ENCODE measurements at places on chromosomes 3 and 15.

- DNase-seq: no peak
These were observed 21.3 kb downstream of the EPHB3 start for GRCh38 chr3:184582646-184583577.

GRCh38 chr15:77519540-77519939 lies 98.9 kb downstream of the HMG20A start:
- DNase-seq: no peak

GRCh38 chr3:55189359-55189801 lies 261.5 kb upstream of the LRTM1 start:
- DNase-seq: no peak

DNA sequence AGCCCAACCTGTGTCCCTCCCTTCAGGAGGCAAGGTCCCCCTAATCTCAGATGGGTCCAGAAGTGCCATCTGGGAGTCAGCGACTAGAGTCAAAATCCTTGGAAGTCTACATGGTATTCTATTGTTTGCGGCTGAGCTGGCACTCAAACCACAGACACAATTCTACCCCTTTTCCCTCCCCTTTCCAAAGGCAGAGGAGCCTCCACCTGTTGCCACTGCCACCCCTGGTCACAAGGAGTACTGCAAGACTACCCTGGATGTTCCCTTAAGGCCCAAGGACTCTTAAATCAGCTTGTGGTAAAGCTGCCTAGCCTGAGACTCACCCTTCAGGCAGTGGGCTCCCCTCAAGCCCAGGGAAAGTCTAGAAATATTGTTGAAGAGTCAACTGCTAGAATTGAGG lies 4.3 kb upstream of the OR5H6 start:
- no peak for DNase-seq

DNA sequence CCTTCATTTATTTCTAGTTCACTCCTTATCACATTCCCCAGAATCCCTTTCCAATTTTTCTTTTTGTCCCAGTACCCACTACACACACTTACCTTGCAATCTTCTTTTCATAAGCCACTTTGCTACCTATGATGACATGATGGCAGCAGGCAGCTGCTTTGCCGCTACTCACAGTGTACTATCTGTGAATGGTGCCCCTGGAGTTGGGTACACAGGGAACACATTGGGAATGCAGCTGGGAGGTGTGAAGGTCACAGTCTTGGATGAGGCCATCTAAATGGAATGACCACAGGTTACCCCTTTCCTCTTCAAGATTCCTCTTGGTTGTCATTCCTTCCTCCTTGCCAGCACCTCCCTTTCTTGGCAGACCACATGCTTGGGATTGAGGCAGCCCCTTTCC lies 20.8 kb upstream of the TNIK start:
- no peak for DNase-seq

DNA sequence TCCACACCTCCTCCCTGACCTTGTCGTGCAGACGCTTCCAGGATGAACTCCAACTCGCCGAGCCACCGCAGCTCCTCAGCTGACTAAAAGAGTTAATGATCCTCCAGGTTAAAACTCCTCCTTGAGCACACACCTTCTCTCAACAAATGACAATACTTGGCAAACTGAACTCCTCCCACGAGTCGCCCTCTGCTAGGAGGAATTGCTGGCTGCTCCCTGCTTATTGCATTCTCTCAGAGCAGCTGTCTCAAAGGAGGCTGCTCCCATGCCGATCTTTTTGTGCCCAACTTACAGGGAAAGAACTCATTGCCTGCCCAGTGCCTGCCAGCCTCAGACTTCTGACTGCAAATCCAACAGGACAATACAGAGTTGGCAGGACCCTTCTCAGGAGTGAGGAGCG lies at the start of gene ATP13A4:
Gene ATP13A4, minus strand, starts transcription at position 85 of the 400 bp plus-strand sequence. CDS start 96 bp downstream, outside the sequence.
- no peak for DNase-seq

GRCh38 chr15:35209838-35210237 lies 124.7 kb upstream of the NANOGP8 start:
- no peak for DNase-seq

DNA sequence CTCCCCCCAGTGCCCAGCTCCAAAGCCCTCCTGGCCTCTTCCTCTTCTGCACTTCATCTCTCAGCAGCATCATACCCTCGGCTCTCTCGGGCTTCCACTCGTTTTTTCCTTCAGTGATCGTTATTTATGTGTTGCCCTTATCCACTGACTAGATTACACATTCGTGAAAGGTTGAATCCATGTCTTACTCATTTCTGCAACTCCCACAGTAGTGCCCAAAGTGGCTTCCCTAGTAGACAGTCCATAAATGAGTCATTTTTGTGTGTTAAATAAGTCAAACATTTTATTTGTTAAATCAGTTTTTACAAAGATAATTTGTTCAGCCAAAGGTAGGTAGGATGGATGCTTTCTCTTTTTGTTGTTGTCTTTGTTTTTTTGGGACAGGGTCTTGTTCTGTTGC lies 87.4 kb downstream of the CRTC3 start:
- DNase-seq: no peak

GRCh38 chr15:48693484-48693883 lies 48.0 kb upstream of the FBN1 start:
- no peak for DNase-seq

GRCh38 chr15:73987250-73987649 lies 4.8 kb downstream of the STOML1 start:
- DNase-seq: no peak

DNA sequence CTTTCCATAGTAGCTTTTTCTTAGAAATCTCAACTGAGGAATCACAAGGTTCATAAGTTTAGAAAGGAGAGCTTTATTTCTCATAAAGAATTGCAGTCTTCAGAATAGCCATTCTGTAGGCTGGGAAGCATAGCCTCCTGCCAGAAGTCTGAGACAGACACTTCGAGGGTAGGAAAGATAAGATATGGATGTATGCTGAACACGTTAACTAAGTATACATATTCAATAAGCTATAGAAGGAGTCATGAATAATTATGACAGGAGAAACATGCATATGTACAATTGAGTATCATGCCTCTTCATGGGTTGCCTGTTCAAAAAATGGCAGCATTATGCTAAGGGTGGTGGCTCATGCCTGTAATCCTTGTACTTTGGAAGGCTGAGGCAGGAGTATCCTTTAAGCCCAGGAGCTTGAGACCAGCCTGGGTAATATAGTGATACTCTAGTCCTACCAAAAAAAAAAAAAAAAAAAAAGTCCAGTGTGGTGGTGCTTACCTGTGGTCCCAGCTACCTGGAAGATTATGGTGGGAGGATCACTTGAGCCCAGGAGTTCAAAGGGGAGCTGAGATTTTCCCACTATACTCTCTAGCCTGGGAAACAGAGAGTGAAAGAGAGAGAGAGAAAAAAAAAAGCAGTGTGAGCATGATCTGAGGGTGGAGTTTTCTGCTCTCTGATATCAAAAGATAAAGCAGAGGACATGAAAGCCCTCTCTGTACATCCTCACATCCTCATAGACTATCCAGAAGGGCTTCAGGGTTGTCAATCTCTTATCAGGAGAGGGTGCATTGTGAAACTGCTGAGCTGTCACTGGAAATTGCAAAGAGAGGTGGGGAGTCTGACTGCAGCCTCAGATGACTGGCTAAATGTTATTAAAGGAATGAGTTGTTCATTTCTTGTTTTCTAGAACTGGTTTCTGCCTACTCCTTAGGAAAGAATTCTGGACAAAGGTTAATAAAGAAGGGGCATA lies 23.6 kb upstream of the CADPS start:
- DNase-seq: no peak

GRCh38 chr15:61835496-61836106 lies 224.6 kb downstream of the VPS13C start:
- peak; percentile 71 for DNase-seq

- no peak for DNase-seq
These were observed 717.2 kb upstream of the UBE2E2 start for GRCh38 chr3:22485954-22486353.

GRCh38 chr3:42658771-42659390 lies 5.4 kb downstream of the ZBTB47 start:
- DNase-seq: no peak

GRCh38 chr15:72136170-72137051 lies 18.2 kb downstream of the SENP8 start:
- no peak for DNase-seq

DNA sequence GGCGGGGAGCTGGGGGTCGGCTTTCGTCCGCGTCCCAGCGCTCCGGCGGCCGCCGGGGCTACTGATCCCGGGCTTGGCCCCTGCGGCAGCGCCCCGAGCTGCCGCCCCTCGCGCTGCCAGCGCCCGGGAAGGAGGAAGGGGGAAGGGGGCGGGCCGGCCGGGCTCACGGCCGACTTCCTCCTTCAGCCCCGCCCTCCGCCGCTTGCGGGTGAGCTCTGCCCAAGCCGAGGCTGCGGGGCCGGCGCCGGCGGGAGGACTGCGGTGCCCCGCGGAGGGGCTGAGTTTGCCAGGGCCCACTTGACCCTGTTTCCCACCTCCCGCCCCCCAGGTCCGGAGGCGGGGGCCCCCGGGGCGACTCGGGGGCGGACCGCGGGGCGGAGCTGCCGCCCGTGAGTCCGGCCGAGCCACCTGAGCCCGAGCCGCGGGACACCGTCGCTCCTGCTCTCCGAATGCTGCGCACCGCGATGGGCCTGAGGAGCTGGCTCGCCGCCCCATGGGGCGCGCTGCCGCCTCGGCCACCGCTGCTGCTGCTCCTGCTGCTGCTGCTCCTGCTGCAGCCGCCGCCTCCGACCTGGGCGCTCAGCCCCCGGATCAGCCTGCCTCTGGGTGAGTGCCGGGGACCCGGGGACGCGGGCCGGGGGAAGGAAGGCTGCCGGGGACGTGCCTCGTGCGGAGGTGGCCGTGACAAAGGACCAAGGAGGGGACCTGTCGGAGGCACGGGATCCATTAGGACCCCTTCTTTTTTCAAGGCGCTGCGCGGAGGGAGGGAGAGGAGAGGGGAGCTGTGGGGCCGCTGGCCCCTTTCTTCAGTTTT lies at the start of gene SEMA4B:
Gene SEMA4B, plus strand, starts transcription at position 201 of the 814 bp plus-strand sequence. Its CDS starts 249 bp downstream, at position 450.
- DNase-seq: peak; percentile 52

DNA sequence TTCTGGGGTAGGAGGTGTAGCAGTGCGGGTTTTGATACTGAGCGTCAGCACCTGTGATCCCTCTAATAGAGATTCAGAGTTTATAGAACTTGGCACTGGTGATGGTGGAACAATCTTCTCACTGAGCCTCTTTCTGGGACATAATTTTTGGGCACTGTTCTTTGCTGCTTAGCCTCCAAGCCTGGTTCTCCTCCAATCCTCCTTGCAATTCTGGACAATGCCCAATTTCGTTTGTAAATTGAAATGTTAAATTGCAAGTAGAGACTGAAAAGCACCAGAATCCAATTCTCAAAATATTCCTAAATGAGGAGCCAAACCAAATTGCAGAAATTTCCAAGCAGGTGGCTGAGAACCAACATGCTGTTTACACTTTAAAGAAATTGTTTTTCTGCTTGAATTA lies 149.8 kb upstream of the ABI3BP start:
- DNase-seq: peak; percentile 2

- no peak for DNase-seq
These were observed 19.6 kb upstream of the FBXO22 start for GRCh38 chr15:75884041-75884440.

DNA sequence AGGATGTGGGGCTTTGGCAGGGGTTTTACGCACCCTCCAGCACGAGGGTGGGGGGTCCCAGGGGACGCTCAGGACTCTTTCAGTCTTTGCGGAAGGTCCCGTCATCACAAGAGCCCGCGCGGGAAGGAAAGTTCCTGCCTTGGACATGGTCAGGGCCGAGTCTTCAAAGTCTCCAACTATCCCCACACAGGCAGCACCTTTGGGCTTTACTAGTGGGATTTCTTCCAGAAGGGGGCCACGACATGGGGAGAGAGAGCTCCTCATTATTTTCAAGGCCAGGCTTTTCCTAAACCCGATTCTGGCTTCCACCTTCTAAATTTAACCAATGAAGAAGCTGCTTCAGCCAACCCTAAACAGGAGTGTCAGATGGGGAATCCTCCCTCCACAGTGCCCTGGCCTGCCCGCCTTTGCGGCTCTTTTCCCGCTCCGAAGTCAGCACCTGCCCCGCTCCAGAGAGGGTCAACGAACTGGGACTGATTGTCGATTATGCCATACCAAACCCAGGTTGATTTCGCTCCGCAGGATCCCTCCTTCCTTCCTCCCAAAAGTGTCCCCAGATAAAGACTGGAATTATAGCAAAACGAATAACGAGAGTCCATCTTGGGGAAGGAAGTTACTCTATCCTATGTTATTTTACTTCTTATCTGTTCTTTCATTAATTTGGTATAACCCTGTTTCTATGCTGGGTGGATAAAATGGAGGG lies 11.0 kb downstream of the SHOX2 start:
- DNase-seq: no peak

GRCh38 chr3:126528800-126529541 lies 5.0 kb downstream of the CHST13 start:
- DNase-seq: no peak

GRCh38 chr3:149964291-149964690 lies 6.4 kb downstream of the PFN2 start:
- no peak for DNase-seq

DNA sequence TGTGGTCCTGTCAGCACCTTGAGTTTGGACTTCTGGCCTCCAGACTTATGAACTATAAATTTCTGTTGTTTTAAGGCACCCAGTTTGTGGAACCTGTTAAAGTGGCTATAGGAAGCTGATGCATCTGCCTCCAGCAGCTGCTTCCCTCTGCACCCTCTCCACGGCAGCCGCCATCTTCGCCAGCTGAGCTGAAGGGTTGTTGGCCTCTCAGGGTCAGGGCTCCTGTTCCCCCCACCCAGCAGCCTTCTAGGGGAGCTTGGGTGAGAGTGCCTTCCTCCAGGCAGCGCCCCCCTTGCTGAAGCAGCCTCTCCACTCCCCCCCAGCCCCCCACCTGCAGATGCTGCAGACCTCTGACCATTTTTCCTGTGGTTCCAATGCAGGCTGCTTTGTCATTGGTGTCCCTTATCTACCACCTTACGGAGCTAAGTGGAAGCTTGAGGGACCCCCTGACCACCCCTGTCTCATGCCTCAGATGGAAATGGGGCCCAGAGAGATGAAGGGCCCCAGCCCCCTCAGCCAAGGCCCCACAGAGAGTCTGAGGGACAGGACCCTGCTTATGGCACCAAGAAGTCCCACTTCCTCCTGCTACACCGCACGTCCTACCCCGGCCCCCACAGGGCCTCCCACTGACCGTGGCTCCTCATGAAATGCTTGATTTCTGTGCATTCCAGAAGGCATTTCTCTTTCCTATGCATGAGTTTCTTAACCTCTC lies 61.4 kb upstream of the TLE3 start:
- DNase-seq: no peak

All from cerebellar cortex (tissue), 1 donor.